ENCODE measurements at places on chromosomes 1 and 21.

GRCh38 chr1:1302951-1303509 lies 4.7 kb downstream of the ACAP3 start:
- DNase-seq, result no peak

- DNase-seq, result no peak
These were observed 49.7 kb downstream of the PBX1 start for GRCh38 chr1:164608651-164609057.

- DNase-seq, result no peak
These were observed 44.4 kb downstream of the FAF1 start for GRCh38 chr1:50915621-50916020.

- DNase-seq, result no peak
These were observed 420.3 kb downstream of the NPHP4 start for GRCh38 chr1:5571861-5572401.

GRCh38 chr1:8460132-8460544 lies 142.2 kb downstream of the SLC45A1 start:
- no peak for DNase-seq

DNA sequence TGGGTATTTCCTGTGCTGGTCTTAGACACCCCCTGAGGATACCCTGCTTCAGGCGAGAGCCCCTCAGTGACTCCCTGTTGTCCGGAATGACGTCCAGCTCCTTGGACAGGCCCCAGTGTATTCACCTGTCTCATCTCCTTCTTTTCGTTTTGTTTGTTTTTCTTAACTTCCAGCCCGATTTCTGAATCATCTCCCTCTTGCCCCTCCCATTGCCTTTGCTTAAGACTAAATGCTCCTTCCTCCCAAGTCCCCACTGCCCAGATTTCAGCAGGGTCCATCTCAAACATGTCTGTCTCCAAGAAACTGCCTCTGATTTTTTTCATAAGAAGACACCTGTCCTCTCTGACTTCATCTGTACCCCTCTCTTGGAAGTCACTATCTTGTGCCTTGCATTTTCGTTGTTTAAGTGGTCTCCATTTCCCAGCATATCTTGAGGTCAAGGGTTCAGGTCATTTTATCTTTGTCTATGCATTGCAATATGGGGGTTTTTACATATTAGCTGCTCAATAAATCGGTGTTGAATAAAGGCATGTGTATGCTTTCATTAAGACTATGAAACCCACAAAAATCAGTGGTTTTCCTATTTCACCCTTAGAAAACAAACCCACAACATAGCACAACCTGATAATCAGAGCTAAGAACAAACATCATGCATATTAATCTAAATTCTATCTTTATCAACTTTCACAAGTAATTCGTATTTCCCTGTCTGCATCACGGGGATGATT lies 58.4 kb upstream of the LGALS8 start:
- no peak for DNase-seq

DNA sequence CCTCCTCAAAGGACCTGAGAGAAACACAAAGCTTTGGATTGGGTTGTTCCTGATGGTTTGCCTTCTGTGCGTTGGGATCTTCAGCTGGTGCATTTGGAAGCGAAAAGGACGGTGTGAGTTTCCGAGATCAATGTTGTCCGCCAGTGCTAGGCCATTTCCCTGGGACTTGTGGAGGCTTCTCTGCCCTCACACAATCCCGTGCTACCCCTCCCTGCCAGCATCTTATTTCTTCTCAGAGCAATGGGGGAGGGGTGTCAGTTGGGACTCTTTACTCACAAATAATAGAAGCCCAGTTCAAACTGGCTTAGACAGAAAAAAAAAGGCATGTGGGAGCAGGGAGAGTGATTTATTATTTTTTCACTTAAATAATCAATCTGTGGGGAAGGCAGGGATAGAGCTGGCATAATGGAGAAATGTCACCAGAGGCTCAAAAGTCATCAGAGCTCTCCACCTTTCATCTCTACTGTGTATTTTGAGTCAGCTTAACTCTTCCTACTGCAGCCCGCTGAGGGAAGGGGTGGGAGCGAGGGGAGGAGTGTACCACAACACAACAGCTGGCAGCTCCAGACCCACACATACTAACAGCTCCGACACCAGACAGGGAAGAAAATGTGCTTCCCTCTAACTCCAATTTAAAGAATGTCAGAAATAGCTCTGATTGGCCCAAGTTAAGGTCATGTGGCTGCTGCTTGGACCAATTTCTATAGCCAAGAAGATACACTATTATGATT lies 22.4 kb downstream of the LY9 start:
- DNase-seq, result no peak

- no peak for DNase-seq
These were observed 470.9 kb downstream of the SMYD3 start for GRCh38 chr1:246036175-246036574.

GRCh38 chr1:61227857-61228550 lies 145.6 kb downstream of the NFIA start:
- no peak for DNase-seq

DNA sequence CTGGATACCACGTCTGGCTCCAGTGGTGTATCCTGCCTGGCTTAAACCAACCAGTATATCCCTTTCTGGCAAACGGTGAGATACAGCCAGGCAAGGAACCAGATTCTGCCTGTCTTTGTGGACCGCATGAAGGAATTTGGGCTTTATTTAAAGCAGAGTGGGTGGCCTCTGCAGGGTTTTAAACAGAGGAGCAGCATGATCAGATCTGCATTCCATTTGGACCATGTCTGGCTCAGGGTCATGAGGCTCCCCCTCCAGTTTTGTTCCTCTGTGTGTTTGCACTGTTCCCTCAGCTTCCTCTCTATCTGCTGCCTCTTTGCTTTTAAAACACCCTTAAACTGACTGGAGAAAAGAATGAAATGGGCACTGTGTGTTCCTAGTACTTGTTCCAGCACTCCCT lies 195.0 kb downstream of the GIPC2 start:
- no peak for DNase-seq

- no peak for DNase-seq
These were observed 28.2 kb upstream of the EPB41 start for GRCh38 chr1:28885977-28886730.

All from NK-92 treated with Interleukin-12 subunit alpha and Interleukin-12 subunit beta, amount 100 ng/mL, for 24 hours (cell line).